ENCODE measurements at places on chromosomes 2 and 18.

- DNase-seq: no peak
Measured at GRCh38 chr2:28117104-28117596, 226.6 kb downstream of the BABAM2 start.

GRCh38 chr2:174561972-174562370, 35.6 kb downstream of the WIPF1 start:
- DNase-seq: no peak

DNA sequence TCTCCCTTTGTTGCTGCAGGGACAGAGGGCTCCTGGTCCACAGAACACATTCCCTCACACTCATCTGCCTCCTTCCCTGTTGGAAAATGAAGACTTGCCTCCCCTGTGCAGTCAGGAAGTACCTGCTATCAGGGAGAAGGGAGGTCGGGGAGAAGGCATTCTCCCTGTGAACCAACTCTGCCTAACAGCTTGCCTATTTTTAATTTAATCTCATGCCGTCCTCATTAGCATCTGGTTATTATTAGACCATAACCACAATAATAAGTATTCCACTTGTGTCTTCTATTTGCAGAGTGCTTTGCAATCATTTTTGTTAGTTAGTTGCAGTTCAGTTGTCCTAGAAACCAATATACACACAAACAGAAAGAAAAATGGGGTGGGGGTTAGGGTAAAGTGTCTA, 232.6 kb upstream of the SKOR2 start:
- no peak for DNase-seq

GRCh38 chr2:190950566-190950991, 63.4 kb downstream of the STAT1 start:
- DNase-seq: no peak

DNA sequence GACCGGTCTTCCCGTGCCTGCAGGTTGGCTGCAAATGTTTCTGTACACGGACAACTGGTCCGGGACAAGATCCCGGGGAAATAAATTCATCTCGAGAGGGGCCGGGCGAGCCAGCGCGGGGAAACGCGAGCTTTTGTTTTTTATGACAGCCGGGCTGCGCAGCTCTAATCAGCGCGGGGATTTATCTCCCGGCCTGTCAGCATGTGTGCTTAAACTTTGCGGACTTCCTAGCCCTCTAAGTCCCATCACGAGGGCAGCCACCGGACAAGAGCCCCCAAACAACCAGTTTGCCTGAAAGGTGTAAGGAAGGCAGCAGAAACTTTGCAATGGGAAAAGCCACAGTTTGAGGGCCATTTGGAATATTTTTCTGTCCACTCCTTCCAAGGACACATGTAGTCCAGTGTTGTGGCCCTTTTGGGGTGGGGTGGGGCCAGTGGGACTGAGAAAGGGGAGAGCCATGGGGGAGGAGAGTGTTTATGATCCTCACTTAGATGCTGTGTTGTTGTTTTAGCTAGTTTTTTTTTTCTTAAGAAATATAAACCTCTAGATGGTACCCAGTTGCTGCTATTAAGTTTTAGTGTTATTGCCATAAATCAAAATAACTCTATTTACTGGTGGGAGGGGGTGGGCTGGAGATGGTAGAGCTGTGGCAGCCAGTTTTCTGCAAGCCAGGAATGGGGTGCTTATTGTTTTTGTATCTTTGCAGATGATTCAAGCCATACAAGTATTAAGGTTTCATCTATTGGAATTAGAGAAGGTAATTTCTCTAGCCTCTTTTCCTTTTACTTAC, 6.0 kb downstream of the MEIS1 start:
- no peak for DNase-seq

DNA sequence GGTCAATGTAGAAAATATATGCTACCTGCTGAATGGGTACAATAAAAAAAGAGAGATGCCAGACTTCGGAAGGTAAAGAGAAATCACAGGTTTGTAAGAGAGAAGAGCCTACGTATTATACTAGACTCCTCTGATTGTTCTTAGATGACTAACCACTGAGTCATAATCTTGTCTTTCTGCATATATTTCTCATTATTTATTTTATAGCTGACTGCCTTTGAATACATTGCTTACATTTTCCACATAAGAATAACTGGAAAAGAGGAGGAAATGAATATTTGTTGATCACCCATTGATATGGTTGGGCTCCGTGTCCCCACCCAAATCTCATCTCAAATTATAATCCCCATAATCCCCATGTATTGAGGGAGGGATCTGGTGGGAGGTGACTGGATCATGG, 90.3 kb upstream of the RAB27B start:
- DNase-seq: no peak

DNA sequence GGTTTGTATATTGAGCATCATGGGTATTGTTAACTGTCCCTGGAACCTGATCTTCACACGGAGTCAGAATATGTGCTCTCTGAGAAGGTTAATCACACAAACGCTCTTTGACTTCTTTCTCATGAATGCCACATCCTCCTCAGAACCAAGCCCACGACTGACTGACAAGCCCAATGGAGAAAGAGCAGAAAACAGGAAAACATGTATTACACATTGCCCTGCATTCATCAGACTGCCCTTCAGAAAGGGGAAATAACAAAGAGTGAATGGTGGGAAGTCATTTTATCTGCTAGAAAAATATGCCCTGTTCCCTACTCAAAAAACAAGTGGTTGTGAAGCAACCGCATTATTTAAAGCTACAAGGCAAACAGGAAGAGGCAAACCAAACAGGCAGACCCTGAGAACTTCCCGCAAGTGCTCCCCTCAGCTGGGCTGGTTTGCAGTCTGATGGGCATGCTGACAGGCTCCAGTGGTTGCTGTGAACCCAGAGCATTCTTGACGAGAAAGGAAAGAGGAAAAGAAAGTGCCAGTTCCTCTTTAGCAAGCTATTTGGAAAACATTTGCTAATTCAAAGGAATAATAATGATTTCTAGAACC, 172.9 kb upstream of the SETBP1 start:
- DNase-seq: peak; percentile 11

DNA sequence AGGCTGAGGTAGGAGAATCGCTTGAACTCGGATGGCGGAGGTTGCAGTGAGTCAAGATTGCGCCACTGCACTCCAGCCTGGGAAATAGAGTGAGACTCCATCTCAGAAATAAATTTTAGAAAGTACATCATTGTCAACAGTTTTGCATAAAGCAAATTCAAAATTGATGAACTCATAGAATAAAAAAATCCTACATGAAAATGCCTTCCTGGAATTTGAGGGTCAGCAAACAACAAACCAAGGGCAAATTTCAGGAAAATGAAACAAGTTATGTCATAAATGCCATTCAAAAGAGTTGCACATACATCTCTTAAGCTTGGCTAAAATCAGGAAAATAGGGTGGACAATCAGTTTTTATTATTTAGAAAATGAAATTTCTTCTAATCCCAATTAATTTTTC, 45.1 kb downstream of the COL5A2 start:
- no peak for DNase-seq

GRCh38 chr18:73887801-73888200, 259.8 kb downstream of the FBXO15 start:
- DNase-seq: no peak

- no peak for DNase-seq
Measured at GRCh38 chr2:33312355-33312754, 164.1 kb upstream of the RASGRP3 start.

DNA sequence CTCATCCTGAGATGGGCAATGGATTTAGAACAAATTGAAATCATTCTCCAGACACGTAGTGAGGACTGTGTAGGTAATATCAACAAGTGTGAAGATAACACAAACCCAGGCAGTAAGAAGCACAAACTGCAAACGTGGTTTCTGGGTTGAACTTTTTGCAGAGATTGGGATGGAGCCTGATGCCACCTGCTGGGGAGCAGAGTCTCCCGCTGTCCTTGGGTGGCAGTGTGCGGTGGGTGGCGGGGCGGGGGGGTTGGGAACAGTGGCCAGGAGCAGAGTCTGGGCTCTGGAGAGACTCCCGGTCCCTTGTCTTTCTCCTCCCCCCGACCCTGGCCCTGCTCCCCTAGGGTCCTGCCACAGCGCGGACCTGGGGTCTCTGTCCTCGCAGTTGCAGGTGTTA, 19.5 kb downstream of the TRAF3IP1 start:
- no peak for DNase-seq

DNA sequence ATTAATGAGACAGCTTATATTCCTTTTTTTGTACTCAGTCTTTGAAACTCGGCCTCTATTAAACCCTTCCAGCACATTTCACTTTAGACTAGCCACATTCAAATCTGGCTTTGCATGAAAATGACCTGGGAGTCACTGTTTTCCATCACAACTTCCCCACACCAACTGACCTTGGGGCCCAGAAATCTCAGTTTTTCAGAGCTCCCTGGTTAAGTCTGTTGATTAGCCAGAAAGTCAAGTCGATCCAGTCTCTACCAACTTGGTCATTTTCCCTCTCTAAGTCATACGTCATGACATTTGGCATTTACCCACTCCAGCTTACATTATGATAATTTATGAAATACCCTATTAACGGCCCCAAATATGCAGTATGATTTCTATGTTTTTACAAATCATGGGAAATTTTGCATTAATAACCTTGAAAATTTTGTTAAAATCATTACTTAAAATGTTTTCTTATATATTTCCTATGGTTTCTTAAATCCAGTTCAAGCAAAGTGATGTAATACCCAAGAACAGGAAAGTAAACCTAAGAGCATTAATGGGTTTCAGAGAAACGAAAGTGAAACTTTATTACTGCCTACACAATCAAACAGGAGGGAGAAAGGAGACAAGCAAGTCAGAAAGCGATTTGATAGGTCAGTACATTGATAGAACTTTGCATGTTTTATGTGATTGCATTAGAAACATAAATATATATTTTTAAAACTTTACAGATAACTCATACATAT, 77.1 kb downstream of the SPATS2L start:
- no peak for DNase-seq

GRCh38 chr2:17326717-17327116, 191.5 kb downstream of the RAD51AP2 start:
- no peak for DNase-seq

GRCh38 chr2:190574169-190574568, 39.6 kb upstream of the NEMP2 start:
- DNase-seq: no peak

GRCh38 chr18:13429016-13429415, 210.5 kb downstream of the LDLRAD4 start:
- DNase-seq: no peak

DNA sequence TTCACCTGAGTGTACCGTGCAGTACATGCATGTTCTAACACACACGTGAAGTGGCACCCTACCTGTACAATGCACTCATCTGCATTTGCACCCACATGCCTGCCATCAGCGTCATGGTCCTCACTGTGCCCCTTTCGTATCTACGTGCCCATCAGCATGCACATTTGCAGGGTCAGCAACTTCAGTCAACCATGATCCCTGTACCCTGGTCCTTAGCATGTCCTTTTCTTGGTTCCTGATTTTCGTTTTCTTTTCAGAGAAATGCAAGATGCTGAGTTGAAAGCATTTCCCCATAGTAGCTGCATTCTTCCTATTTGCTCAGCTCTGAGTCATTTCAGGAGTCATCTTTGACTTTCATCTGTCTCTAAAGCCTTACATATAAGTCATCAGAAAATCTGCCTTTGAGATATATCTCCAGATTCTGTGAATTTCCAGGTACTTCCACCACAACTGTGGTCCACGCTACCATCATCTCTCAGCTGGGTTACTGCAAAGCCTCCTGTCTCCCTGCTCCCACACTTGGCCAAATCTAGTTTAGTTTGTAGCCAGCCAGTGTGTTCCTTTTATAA, 14.7 kb upstream of the PUM2 start:
- DNase-seq: peak; percentile 67

- DNase-seq: no peak
Measured at GRCh38 chr2:221817878-221818277, 245.8 kb upstream of the EPHA4 start.

DNA sequence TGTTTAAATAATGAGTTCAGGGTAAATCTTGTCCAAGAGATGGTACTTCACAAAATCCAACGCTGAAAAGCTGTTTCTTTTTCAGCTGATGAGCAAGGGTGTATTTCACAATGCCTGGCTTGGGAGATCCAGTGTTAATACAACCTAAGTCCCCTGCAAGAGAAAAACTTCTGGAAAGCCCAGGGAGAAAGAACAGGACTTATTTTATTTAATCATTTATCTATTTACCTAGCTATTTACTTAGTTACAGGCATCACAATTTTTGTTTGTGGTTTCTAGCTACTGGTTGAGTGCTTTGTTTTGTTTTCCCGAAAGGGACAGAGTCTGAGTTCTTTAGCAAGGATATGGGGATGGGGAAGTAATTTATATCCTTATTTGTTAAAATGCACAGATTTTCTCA, 598.2 kb upstream of the SYT4 start:
- no peak for DNase-seq

DNA sequence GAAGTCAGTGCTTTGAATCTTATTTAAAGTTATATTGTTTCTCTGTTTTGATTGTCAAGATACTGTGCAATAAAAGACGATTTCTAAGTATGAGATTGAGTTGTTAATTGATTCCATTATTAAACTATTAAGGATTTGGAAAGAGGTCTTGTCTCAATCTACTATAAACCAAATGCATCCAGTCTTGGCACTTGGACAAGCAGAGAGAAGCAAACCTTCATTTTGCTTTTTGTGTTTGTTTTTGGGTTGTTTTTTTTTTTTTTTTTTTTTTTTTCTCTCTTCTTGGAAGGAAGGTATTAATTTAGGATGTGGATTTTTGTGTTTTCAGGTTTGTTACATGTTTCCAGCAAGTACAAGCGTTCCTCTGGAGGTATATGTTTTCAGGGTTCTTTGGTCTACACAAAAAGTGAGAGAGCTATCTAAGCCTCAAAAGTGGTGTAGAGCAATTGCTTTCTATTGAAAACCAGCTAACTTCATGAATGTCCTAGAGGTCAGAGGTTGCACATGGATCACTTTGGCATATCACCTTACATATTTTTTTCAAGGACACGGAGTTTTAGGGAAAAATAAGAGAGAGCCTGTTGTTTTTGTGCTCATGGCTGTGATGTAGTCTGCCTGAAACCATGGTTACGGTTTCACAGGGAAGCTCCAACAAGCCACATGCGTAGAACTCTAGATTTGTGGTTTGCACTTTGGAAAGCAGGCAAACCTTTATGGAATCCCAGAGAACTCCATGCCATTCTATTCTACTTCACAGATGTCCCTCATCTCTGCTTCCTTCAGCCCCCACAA, 1.8 kb downstream of the PRKCE start:
- no peak for DNase-seq

DNA sequence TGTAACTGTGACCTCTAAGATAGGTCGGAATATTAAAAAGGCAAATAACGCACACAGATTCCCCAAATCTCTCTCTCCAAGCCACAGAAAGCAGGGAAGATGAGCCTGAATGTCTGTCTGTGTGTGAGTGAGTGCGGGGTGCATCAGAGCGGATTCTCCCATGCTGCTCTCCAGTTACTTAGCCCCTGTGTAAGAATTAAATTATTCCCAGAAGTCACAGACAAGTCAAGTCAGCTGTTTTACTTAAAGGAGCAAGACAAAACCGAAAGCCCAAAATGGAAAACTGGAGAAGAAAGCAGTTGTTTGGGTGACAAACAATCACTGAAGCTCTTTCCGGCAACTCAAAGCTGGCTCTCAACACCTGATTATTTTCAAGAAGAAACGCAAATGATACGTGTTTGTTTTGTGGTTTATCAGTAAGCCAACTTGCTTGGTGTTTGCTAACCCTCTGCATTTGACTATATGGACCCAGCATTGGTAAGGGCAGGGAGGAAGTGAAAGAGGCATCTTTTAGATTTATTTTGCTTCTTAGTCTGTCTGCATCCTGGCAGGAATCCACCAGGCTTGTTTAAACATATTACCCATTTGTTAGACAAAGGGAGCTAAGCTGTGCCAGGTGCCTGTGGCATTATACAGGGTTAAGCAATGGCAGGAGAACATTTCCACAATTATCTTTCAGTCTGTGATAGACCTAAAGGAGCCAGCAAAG, 121.5 kb upstream of the CREB1 start:
- DNase-seq: no peak

Data from activated T-helper 1 cell treated with anti-CD3 and anti-CD28 coated beads, Interleukin-12 subunit alpha, Interleukin-12 subunit beta, Interleukin-2, Interleukin-4 antibody, amounts not matched to agents 30 ng/mL and 10 ng/mL and 1 ng/mL, durations not matched to agents 14 hours and 24 hours and 36 hours (primary cell).